ENCODE measurements at places on chromosomes 1 and 21. TPM values are rescaled to one million over a fixed set of nuclear protein-coding genes. Genes with fewer than 3 reads are reported as not detected.

DNA sequence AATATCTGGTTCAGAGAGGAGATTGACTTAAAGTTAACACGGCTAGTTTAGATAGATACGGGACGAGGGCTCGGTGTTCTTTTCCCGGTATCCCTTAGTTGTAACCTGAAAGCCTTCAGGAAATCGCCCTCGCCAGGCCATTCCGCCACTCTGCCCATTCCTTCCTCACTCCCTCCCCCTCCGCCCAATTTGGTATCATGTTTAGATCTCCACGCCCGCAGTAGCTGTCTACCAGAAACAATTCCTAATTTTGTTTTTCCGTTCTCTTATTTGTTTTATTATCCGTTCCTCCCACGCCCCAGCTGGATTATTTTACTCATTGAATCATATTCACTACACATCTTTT, 685 bp upstream of the VAMP4 start:
- no peaks in the 10 kb centered on the region for H3K27me3 ChIP-seq
- H3K36me3 ChIP-seq, result no peaks in the 10 kb centered on the region

DNA sequence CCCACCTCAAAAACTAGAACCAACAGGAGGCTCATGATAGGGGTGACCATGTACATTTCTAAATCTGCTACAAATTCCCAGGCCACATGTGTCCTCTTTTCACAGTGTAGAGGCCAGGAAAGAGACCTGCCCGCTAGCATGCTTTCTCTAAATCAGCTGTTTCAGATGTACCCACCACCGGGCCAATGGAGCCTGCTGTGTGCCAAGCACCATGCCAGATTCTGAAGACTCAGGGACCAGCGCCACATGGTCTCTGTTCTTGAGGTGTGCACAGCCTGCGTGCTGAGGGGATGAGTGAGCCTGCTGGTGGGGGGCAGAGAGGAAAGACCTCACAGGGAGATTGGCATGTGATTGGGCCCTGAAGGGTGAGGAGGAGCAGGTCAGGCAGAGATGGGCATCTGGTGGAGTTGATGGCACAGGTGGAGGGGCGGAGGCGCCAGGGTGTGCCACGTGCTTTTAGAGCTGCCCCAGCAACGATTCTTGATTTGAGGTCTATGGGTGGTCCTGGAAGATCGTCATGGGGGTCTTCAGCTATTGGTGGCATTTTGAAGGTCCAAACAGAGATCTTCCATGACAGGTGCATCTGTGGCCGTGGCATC, 485.1 kb upstream of the VAMP3 start:
- no peak overlapping the region for H3K27ac ChIP-seq
- H3K4me3 ChIP-seq, result no peak overlapping the region
- no peak for DNase-seq
- H3K27me3 ChIP-seq, result no peaks in the 10 kb centered on the region

DNA sequence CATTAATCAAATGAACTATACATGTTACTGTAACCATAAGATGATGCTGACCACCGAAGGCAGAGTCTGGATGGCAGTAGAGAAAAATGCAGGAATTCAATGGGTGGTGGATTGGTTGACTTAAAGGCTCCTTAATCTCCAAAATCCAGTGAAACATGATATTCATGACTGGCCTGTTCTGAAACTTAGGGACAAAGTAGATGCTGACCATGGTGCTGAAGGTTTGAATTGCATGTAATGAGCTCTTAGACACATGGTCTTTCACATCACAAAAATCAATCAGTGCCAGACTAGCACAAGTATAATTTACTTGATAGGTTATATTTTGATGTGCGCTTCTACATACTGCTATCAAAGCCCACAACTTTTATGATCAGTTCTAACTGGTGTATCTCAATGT, 30.9 kb upstream of the NTMT2 start:
- H3K27me3 ChIP-seq, result no peaks in the 10 kb centered on the region
- no peaks in the 10 kb centered on the region for H3K36me3 ChIP-seq
- H3K4me1 ChIP-seq, result no peaks in the 10 kb centered on the region
- H3K4me3 ChIP-seq, result no peak overlapping the region

DNA sequence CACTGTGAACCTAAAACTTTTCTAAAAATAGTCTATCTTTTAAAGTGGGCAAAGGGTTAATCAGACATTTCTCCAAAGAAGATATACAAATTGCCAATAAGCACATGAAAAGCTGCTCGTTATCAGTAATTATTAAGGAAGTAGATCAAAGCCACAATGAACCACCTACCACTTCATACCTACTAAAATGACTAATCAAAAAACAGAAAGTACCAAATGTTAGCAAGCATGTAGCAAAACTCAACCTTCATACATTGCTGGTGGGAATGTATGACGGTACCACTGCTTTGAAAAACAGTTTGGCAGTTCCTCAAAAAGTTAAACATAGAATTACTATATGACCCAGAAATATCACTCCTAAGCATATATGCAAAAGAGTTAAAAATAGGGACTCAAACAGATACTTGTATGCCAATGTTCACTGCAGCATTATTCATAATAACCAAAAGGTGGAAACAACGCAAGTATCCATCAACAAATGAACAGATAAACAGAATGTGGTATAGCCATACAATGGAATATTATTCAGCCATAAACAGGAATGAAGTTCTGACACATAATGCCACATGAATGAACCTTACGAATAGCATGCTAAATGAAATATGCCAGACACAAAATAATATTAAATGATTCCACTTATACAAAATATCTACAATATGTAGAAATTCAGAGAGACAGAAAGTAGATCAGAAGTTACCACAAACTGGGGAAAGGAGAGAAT, 21.1 kb downstream of the CDC42BPA start:
- no peak for DNase-seq
- H3K27me3 ChIP-seq, result no peaks in the 10 kb centered on the region
- no peak overlapping the region for H3K4me3 ChIP-seq

GRCh38 chr1:65924471-65924870, 131.8 kb downstream of the PDE4B start:
- no peak overlapping the region for H3K27ac ChIP-seq
- no peaks in the 10 kb centered on the region for H3K4me1 ChIP-seq
- DNase-seq, result no peak
- H3K27me3 ChIP-seq, result no peaks in the 10 kb centered on the region

GRCh38 chr1:94753171-94753972, 66.8 kb upstream of the SLC44A3 start:
- no peak overlapping the region for H3K4me3 ChIP-seq
- no peak for DNase-seq
- no peak overlapping the region for H3K27ac ChIP-seq
- H3K4me1 ChIP-seq, result no peaks in the 10 kb centered on the region
- no peaks in the 10 kb centered on the region for H3K27me3 ChIP-seq

RGS8 gene
- not detected for total RNA-seq

GRCh38 chr1:230861970-230862595, 6.2 kb downstream of the C1orf198 start:
- DNase-seq, result no peak
- no peak overlapping the region for H3K27ac ChIP-seq
- H3K27me3 ChIP-seq, result no peaks in the 10 kb centered on the region
- peaks cover 46% of the 10 kb centered on the region for H3K4me1 ChIP-seq
- no peaks in the 10 kb centered on the region for H3K36me3 ChIP-seq
- no peak overlapping the region for H3K4me3 ChIP-seq

GRCh38 chr21:41480086-41480690, 27.8 kb downstream of the TMPRSS2 start:
- H3K27me3 ChIP-seq, result no peaks in the 10 kb centered on the region
- H3K4me3 ChIP-seq, result no peak overlapping the region
- peaks cover 34% of the 10 kb centered on the region for H3K4me1 ChIP-seq
- H3K27ac ChIP-seq, result no peak overlapping the region

GRCh38 chr1:73463873-73464272, 734.1 kb downstream of the LRRIQ3 start:
- H3K4me1 ChIP-seq, result no peaks in the 10 kb centered on the region
- DNase-seq, result no peak
- H3K27ac ChIP-seq, result no peak overlapping the region
- H3K36me3 ChIP-seq, result no peaks in the 10 kb centered on the region

DNA sequence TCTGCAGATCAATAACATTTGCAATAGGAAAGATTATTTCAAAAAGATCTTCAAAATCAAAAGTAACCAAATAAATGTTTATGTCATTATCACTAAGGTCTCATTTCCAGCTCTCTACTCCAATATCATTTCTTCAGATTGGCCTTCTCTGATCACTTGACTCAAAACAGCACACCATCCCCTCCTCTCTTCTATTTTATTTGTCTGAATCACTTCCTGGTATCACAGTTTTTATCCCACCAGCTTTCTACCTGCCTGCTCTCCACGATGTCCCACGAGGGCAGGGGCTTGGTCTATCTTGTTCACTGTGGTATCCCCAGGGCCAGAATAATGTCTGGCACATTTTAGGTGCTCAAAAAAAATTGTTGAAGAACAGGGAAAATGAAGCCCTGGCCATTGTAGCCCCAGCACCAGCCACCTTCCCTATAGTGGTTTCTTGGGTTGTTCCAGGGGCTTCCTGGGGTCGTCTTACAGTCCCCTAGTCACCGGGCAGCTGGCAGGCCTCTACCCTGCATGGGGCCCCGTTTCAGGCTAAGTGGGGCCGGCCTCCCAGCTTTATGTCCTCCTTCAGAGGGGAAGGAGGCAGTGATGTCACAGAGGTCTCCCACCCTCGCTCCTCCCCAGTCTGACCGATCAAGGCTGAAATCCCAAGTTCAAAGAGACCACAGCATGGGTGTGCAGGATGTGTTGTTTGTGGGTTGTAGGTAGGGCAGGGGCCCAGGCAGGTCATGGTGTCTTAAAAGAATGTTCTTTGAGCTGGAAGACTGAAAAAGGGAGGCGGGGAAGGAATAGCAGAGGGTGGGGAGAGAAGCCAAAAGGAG, 3.5 kb upstream of the PADI1 start:
- H3K4me3 ChIP-seq, result no peak overlapping the region
- H3K27me3 ChIP-seq, result no peaks in the 10 kb centered on the region
- no peak overlapping the region for H3K27ac ChIP-seq
- no peaks in the 10 kb centered on the region for H3K36me3 ChIP-seq
- H3K4me1 ChIP-seq, result peaks cover 15% of the 10 kb centered on the region

ARPC5 gene
- total RNA-seq, result 135 TPM

GRCh38 chr21:41521489-41522027, 13.6 kb upstream of the TMPRSS2 start:
- no peak overlapping the region for H3K27ac ChIP-seq
- no peak for DNase-seq
- H3K4me1 ChIP-seq, result peaks cover 12% of the 10 kb centered on the region
- H3K4me3 ChIP-seq, result no peak overlapping the region
- H3K27me3 ChIP-seq, result no peaks in the 10 kb centered on the region

RGS16 gene
- 1.2 TPM for total RNA-seq

OR2G2 gene
- not detected for total RNA-seq

MFAP2 gene
- total RNA-seq, result 20.5 TPM

DNA sequence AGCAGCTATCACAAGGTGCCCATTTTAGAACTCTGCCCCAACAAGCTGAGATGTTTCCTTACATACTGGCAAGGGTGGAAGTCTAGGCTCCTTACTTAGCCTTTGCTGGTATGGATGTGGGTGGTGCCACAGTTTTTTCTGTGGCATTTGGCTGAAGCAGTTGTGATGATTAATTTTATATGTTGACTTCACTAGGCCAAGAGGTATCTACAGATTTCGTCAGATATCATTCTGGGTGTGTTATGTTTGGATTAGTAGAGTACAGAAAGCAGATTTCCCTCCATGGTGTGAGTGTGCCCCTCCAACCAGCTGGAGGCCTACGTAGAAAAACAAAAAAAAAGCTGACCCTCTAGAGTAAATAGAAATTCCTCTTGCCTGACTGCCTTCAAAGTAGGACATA, 317.0 kb downstream of the BARHL2 start:
- no peak overlapping the region for H3K27ac ChIP-seq
- H3K36me3 ChIP-seq, result no peaks in the 10 kb centered on the region
- DNase-seq, result no peak
- H3K27me3 ChIP-seq, result no peaks in the 10 kb centered on the region
- no peak overlapping the region for H3K4me3 ChIP-seq

DNA sequence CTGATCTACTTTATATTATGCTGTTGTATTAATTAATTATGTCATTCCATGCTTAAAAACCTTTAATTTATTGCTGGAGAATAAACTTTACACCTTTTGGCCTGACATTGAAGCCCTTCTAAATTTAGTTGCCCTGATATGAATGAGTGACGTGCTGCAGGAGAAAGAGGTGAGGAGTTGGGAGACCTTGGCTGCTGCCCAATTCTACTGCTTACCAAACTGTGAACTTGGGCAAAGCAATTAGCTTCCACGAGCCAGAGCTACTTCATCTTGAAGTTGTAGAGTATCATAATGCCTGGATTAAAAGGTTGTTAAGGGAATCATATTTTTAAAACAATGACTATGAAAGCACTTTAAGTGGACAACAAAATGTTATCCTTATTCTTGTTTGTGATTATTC, 126.8 kb upstream of the DEPDC1 start:
- no peak for DNase-seq
- H3K27ac ChIP-seq, result no peak overlapping the region
- H3K27me3 ChIP-seq, result no peaks in the 10 kb centered on the region
- H3K36me3 ChIP-seq, result no peaks in the 10 kb centered on the region

Measured in Caco-2 (cell line).